ENCODE measurements at places on chromosomes 11 and 22. TPM values are rescaled to one million over a fixed set of nuclear protein-coding genes. Genes with fewer than 3 reads are reported as not detected.

The MIAT gene
- total RNA-seq, result 1.9 TPM

The OR10AG1 gene
- not detected for total RNA-seq

The SLC7A4 gene
- total RNA-seq, result 2.4 TPM

The PES1 gene
- total RNA-seq, result 45.3 TPM

The MPPED2 gene
- 8.5 TPM for total RNA-seq

The CYP2D6 gene
- total RNA-seq, result 0.16 TPM

The RAB36 gene
- total RNA-seq, result 1.3 TPM

Data from breast epithelium (tissue), 4 donors.